ENCODE measurements at places on chromosomes 6 and 20. TPM values are rescaled to one million over a fixed set of nuclear protein-coding genes. Genes with fewer than 3 reads are reported as not detected.

Gene LIN28B
- total RNA-seq: not detected

Gene TRIM31
- not detected for total RNA-seq

Gene RHAG
- total RNA-seq: not detected

Gene RUNX2
- total RNA-seq: 2.1 TPM

Gene COX7A2
- 384 TPM for total RNA-seq

All from hair follicular keratinocyte (primary cell).